ENCODE measurements at places on chromosomes 5 and 9.
A peak's percentile ranks its signal among the peaks of the same experiment; 100 is the strongest.

DNA sequence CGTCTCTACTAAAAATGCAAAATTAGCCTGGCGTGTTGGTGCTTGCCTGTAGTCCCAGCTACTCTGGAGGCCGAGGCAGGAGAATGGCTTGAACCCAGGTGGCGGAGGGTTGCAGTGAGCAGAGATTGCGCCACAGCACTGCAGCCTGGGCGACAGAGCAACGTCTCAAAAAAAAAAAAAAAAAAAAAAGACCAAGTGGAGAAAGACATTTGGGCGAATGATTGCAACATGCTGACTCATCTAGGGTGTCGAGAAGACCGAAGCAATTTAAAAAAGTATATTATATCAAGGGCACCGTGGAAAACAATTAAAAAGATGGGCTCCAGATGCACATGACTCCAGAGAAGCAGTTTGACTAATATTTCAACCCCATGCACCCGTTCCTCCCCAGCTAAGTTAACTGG, 9.2 kb downstream of the KLF4 start:
- peaks cover 17% of the 10 kb centered on the region for H3K36me3 ChIP-seq
- H3K27ac ChIP-seq: peak overlapping the region; percentile 43
- DNase-seq: peak; percentile 58
- no peaks in the 10 kb centered on the region for H3K27me3 ChIP-seq

DNA sequence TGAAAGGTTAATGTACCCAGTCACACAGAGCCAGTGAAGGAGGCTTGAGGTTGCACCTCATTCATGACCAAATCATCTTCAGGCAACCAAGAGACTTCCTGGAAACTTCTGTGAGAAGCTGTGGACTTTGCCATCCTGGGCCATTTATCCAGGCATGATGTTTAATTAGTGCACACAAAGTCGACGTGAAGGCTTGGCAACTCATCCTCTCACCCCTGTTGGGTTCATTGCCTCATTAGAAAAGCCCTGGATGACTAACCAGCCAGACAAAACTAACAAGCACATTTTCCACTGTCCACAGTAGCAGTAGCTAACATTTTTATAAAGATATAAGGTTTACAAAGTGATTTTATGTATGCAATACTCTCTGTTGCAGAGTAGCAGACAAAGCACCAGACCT, 65.7 kb upstream of the ZNF462 start:
- no peaks in the 10 kb centered on the region for H3K27me3 ChIP-seq
- H3K4me1 ChIP-seq: peaks cover 19% of the 10 kb centered on the region
- H3K27ac ChIP-seq: no peak overlapping the region
- H3K4me3 ChIP-seq: no peak overlapping the region
- no peak for DNase-seq
- H3K36me3 ChIP-seq: no peaks in the 10 kb centered on the region

- no peak for DNase-seq
- no peaks in the 10 kb centered on the region for H3K36me3 ChIP-seq
- H3K4me3 ChIP-seq: no peak overlapping the region
- H3K27ac ChIP-seq: no peak overlapping the region
Observed at GRCh38 chr9:16316911-16317817, 553.3 kb downstream of the BNC2 start.

- H3K4me1 ChIP-seq: no peaks in the 10 kb centered on the region
- H3K27me3 ChIP-seq: no peaks in the 10 kb centered on the region
- H3K36me3 ChIP-seq: no peaks in the 10 kb centered on the region
- no peak for DNase-seq
- no peak overlapping the region for H3K4me3 ChIP-seq
Observed at GRCh38 chr5:152290181-152290580, 114.9 kb downstream of the NMUR2 start.

DNA sequence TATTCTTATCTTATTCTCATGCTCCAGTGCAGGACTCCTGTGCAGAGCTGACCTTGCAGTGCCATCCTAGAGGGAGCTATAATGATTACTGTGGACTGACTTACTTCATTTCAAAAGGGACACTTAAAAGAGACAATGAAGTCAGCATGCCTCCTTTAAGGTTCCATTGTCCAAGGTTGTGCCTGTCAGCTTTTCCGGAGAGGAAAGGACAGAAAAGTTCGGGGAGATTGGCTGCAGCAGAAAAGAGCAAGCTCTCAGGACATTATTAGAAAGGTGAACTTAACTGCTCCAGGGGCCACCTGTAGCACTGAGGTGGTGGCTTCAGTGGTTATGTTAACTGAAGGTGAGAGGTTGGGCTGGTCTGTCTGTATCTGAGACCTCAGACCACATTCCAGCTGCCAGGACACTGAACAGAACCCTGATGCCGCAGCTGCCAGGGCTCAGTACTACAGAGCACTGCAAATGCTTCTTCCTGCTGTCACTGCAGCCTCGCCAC, 112.9 kb downstream of the ST8SIA4 start:
- H3K27ac ChIP-seq: no peak overlapping the region
- DNase-seq: no peak
- H3K4me1 ChIP-seq: no peaks in the 10 kb centered on the region
- H3K27me3 ChIP-seq: no peaks in the 10 kb centered on the region
- H3K36me3 ChIP-seq: no peaks in the 10 kb centered on the region

- H3K27me3 ChIP-seq: no peaks in the 10 kb centered on the region
- H3K4me3 ChIP-seq: no peak overlapping the region
- H3K36me3 ChIP-seq: no peaks in the 10 kb centered on the region
Observed at GRCh38 chr5:103391659-103392058, 133.1 kb downstream of the MACIR start.

DNA sequence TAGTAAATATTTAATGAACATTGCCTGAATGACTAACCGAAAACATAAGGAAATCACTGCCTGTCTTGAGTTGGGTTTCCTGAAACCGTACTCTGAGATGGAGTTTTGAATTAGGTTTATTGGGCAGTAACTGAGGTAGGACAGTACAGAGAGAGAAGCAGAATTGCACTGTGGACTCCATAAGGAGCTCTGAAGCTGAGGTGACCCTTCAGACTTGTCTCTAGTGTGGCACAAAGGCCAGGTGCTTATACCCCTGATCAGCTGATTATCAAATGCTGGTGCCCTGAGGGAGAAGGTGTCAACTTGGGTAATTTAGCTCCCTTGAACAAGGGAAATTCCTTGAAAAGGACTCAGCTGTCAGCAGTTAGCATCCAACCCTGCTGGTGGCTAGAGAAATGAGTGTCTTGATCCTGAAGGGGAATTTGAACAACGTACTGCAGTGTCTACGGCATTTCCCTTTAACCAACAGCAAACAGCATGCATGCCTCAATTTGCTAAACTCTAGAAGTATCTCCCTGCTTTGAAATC, 135.0 kb upstream of the SMARCA2 start:
- no peak overlapping the region for H3K4me3 ChIP-seq
- H3K4me1 ChIP-seq: no peaks in the 10 kb centered on the region
- no peaks in the 10 kb centered on the region for H3K27me3 ChIP-seq
- H3K36me3 ChIP-seq: no peaks in the 10 kb centered on the region

DNA sequence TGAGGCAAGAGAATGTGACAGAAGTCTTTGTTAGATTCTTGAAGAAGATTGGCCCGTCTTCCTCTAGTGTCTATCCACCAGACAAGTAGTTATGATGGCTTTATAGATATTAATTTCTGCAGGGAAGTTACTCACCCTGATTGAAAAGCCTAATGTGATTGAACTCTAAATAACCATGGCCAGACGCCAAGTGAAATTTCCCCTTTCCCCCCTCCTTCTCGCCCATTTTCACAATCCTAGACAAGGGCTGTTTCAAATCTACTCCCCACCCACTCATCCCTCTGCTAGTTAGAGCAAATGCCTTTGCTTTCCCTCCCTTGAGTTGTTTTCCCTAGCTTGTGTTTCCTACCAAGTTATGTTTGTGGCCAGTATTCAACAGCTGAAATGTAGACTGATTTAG, 182.5 kb downstream of the TMEM167A start:
- H3K27me3 ChIP-seq: no peaks in the 10 kb centered on the region
- no peak for DNase-seq
- H3K36me3 ChIP-seq: no peaks in the 10 kb centered on the region
- H3K4me3 ChIP-seq: no peak overlapping the region
- no peaks in the 10 kb centered on the region for H3K4me1 ChIP-seq

- no peaks in the 10 kb centered on the region for H3K27me3 ChIP-seq
- H3K27ac ChIP-seq: no peak overlapping the region
- no peaks in the 10 kb centered on the region for H3K36me3 ChIP-seq
- no peak overlapping the region for H3K4me3 ChIP-seq
Observed at GRCh38 chr9:124436320-124436719, 13.9 kb upstream of the ADGRD2 start.

GRCh38 chr5:108813673-108814072, 66.0 kb downstream of the FER start:
- H3K36me3 ChIP-seq: peaks cover 11% of the 10 kb centered on the region
- no peak overlapping the region for H3K27ac ChIP-seq
- H3K27me3 ChIP-seq: no peaks in the 10 kb centered on the region
- H3K4me3 ChIP-seq: no peak overlapping the region
- H3K4me1 ChIP-seq: peaks cover 8% of the 10 kb centered on the region

GRCh38 chr5:59569608-59570334, 323.8 kb downstream of the PDE4D start:
- H3K36me3 ChIP-seq: no peaks in the 10 kb centered on the region
- no peak for DNase-seq
- H3K27me3 ChIP-seq: no peaks in the 10 kb centered on the region
- H3K4me3 ChIP-seq: no peak overlapping the region
- H3K4me1 ChIP-seq: no peaks in the 10 kb centered on the region

GRCh38 chr9:29873579-29873978, 2300.3 kb upstream of the C9orf72 start:
- no peaks in the 10 kb centered on the region for H3K36me3 ChIP-seq
- H3K27me3 ChIP-seq: no peaks in the 10 kb centered on the region
- no peak for DNase-seq
- H3K27ac ChIP-seq: no peak overlapping the region
- H3K4me1 ChIP-seq: no peaks in the 10 kb centered on the region
- no peak overlapping the region for H3K4me3 ChIP-seq

DNA sequence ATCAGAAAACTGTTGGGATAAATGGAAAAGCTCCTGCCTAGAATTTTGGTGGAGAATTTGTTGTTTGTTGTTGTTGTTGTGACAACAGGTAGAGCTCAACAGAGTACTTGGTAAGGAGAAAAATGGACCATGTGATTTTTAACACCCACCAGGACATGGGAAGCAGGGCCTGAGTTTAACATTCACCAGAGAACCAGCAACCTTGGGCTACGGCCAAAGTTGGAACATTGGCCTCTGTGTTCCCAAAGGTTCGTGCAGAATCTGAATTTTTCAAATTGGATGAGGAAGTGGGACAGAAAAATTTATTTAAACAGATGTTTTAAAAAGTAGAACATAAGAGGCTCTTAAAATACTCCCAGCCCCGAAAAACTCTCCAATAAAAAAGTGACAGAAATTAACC, 127.0 kb downstream of the GNA14 start:
- no peaks in the 10 kb centered on the region for H3K36me3 ChIP-seq
- H3K27ac ChIP-seq: no peak overlapping the region
- H3K27me3 ChIP-seq: no peaks in the 10 kb centered on the region
- no peak overlapping the region for H3K4me3 ChIP-seq
- no peak for DNase-seq
- no peaks in the 10 kb centered on the region for H3K4me1 ChIP-seq

GRCh38 chr5:59187857-59188256, 605.0 kb downstream of the RAB3C start:
- H3K4me3 ChIP-seq: no peak overlapping the region
- no peak overlapping the region for H3K27ac ChIP-seq
- H3K4me1 ChIP-seq: peaks cover 7% of the 10 kb centered on the region
- DNase-seq: no peak

DNA sequence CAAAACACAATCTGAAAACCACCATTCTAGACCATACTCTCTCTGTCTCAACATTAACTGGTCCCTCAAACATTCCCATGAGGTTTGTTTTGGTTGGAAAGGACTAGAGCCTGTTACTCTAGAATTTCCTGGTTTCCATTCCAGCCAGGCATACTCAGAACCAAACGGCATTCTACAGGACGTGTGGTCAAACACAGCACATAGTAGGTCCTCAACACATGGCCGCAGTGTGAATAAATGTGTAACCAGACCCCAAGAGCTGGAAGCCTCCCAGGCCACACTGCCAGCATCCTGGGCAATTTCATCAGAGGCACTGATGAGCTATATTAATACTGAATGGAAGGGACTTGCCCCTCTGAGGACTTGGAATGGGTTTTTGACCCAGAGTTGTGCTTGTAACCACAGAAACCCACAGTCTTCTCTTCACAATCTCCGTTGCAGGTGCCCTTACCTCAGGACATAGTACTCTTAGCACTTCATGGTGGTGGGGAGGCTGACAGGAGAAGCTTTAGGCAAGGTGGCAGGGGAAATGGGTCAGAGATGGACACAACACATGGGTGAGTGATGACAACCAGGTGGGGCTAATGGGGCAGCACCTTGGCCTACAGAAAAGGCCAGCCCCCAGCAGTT, 66.0 kb downstream of the ZNF366 start:
- H3K27me3 ChIP-seq: no peaks in the 10 kb centered on the region
- H3K4me3 ChIP-seq: no peak overlapping the region
- H3K36me3 ChIP-seq: no peaks in the 10 kb centered on the region
- H3K27ac ChIP-seq: peak overlapping the region; percentile 31

DNA sequence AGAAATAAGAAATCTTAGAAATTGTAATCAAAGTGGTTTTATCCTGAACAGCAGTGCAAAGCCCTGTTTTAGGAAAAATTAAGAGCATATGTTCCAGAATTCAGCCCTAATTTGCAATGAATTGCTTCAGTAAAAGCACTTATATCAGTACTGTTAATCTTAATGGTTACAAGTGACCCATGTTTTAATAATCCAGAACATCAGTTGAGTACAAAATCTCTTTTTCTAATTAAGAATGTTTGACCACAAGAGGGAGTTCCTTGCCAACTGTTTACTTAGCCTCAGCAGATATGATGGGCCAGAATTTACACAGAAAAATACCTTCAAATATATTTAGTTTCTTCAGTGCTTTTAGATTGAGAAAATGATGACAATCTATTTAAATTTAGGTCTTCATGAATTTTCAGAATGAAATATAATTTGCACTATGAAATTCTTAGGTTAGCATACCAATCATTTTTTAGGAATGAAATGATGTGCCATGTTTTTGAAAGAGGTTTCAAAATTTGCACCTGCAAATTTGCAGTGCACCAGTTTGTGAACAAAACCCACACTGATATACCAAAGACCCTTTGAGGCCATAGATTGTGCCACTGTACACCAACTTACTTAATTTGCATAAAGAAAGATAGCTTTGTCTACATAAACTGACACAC, 926.3 kb upstream of the ARRDC3 start:
- no peak overlapping the region for H3K27ac ChIP-seq
- no peak for DNase-seq
- H3K4me1 ChIP-seq: no peaks in the 10 kb centered on the region
- no peaks in the 10 kb centered on the region for H3K36me3 ChIP-seq

DNA sequence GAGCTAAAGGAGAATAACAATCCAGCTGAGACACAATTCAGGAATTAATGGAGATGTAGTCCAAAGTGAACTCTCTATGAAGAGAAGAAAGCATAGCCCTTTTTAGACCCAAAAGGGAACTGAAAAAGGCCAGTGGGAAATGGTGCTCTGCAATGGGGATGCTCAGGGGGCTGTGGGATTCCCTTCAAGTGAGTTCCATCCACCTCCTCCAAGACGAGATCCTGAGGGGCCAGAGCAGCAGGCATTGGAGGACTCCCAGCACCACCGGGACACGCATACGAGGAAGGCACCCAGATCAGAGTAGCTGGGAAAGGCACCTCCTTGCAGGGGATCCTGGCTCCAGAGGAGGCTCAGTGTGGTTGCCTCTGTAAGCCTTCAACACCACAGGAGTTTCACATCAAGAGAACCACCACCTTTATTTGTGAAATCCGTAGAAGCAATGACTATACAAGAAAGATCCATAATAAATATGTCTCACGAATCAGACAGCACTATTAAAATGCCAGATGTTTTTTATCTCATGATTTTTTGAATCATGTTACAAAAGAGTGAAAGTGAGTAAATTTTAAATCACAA, 288.2 kb downstream of the MED10 start:
- no peaks in the 10 kb centered on the region for H3K4me1 ChIP-seq
- H3K36me3 ChIP-seq: no peaks in the 10 kb centered on the region
- DNase-seq: no peak
- H3K4me3 ChIP-seq: no peak overlapping the region
